ENCODE measurements at places on chromosomes 7 and 10.

- DNase-seq = no peak
These were observed 43.4 kb downstream of the ZNF117 start for GRCh38 chr7:64947252-64948000.

DNA sequence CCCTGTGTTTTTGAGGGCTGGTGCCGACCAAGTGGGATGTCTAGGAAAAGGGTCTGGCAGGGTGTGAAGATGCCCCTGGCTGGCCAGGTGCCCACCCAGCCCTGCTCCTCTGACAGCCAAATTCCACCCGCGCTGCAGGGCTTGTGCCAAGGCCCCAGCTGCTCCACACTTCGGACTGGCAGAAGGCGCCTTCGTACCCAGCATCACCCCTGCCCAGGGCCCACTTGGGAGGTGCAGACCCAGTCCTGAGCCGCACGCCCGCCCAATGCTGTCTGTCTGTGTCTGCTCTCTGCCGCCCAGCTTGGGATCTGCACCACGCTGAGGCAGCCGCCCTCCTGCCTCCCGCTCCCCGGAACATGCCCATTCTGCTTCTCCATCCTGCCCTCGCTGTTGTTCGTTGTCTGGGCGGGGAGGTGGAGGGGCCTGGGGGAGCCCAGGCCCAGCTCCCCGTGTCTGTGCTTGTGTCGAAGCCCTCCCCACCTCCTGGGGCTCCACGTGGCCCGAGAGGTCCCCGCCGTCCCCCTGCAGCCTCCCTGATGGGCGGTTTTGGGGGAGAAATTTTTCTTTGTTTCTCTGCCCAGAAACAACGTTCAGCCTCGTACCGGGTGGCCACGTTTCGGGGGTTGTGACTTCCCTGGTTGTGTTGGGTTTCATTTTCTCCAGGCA is 36.9 kb upstream of the PPIF start:
- DNase-seq = no peak

DNA sequence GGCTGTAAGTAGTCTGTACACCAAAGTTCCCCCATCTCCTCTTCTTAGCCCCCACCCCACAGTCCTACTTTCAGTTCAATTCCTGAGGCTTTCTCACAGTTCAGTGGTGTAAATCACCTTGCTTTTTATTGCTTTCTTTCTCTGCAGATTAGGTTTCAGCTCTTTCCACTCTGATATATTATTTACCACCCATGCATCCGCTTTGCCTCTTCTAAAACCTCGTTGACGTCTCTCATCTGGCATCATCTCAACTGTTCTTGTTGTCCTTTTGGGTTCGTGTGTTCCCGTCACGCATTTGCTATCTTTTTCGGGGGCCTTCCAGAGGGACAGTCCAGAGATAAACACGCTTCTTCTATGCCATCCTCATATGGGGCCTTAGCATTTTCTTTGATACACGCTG is 597.9 kb upstream of the DPP6 start:
- DNase-seq = no peak

- DNase-seq = no peak
These were observed 57.3 kb downstream of the CSGALNACT2 start for GRCh38 chr10:43195557-43195956.

GRCh38 chr7:70640266-70640833 is 491.6 kb upstream of the GALNT17 start:
- no peak for DNase-seq

- DNase-seq = no peak
These were observed 46.2 kb upstream of the DLX6 start for GRCh38 chr7:96959135-96959534.

GRCh38 chr10:73554721-73555120 is 36.4 kb downstream of the USP54 start:
- no peak for DNase-seq

- DNase-seq = no peak
These were observed 3.5 kb downstream of the MKRN1 start for GRCh38 chr7:140475747-140476333.

GRCh38 chr10:14250496-14251076 is 80.1 kb downstream of the FRMD4A start:
- no peak for DNase-seq

- no peak for DNase-seq
These were observed 7.9 kb upstream of the TSPAN13 start for GRCh38 chr7:16745645-16746044.

- peak; percentile 65 for DNase-seq
These were observed 16.1 kb upstream of the GPR146 start for GRCh38 chr7:1028044-1028770.

- no peak for DNase-seq
These were observed 676 bp upstream of the HTR7 start for GRCh38 chr10:90858461-90858968.

GRCh38 chr10:47150581-47150980 is 149.4 kb upstream of the GDF10 start:
- DNase-seq = no peak

DNA sequence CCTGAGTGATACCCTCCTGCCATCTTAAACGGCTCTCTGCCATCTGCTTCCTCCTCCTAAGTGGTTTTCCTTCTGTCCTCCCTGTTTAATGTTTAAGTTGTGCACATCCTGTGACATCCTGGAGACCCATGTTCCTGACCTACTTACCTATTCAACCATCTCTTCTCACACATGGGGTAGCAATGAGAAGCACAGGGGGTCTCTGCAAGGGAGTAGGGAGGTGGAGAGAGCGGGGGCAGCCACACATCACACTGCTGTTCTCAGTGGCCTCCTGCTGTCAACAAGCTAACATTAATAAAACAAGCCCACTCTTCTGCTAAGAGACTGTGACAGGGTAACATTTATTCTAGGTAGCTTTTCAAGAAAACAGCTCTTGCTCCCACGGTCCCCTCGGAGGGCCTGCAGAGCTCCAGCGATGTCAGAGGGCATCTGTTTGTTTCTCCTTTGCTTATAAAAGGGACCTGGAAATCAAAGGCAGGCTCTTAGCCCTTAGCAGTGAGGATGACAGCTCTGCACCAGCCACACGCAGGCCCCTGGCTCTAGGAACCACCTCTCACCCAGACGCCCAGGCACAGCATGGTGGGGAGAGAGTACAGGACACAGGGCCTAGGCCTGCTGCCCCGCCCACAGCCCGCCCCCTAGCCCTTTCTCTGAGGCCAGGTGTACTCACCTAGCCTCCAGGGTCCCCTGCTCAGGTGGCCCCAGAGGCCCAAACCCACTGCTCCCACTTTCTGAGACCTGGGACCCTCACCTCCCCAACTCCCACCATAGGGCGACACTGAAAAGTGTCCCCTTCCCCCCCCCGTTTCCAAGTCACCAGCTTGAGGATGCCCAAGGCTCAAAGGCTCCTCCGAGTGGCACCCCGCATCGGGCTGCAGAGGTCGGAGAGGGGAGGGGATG is 943 bp upstream of the SLC18A2 start:
- no peak for DNase-seq

DNA sequence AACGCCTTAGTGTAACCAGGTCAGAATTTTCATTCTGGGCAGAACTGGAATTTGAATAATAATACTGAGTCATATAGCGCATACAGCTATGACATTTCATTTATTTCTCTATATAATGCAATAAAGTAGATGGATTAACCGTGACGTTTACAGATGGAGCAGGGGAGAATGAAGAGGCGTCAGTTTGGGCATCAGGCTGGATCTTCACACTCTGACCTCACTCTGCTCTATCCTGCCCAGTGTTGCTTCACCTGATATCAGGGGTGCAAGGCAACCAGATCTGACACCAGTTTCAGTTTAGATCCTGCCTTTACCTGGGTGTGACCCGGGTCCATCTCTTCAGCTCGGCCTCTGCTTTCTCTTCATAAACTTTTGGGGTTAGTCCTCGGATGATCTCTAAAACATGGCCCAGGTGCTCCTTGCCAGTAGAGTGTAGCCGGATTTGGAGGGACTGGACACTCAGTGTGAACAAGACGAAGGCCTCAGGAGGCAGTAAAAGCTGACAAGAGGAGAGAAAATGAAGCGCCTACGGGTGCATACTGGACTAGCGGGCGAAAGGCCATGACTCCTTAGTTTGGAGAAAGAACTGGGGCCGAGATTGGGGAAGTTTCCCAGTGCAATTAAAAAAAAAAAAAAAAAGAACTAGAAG is 1.4 kb upstream of the ZYX start:
- DNase-seq = no peak

- DNase-seq = no peak
These were observed 47.2 kb upstream of the RHEB start for GRCh38 chr7:151566897-151567320.

DNA sequence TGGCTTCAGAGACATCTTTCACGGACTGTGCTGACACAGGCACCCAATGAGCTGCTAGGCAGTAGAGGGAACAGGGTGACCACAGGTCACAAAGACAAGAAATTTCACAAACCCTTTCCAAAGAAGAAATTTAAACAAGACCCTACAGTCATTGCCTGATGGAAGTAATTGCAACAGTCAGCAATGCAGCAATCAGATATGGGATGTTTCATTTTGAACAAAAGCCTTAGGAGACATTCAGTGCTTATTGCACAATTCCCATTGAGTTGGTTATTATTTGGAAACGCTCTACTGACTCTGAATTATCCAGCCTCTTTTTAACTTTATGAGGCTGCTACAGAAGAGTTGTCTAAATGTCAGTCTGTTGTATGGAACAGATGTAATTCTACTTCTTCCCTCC is 85.5 kb downstream of the ETV1 start:
- no peak for DNase-seq

GRCh38 chr7:66013938-66014337 is 31.9 kb upstream of the GUSB start:
- no peak for DNase-seq

DNA sequence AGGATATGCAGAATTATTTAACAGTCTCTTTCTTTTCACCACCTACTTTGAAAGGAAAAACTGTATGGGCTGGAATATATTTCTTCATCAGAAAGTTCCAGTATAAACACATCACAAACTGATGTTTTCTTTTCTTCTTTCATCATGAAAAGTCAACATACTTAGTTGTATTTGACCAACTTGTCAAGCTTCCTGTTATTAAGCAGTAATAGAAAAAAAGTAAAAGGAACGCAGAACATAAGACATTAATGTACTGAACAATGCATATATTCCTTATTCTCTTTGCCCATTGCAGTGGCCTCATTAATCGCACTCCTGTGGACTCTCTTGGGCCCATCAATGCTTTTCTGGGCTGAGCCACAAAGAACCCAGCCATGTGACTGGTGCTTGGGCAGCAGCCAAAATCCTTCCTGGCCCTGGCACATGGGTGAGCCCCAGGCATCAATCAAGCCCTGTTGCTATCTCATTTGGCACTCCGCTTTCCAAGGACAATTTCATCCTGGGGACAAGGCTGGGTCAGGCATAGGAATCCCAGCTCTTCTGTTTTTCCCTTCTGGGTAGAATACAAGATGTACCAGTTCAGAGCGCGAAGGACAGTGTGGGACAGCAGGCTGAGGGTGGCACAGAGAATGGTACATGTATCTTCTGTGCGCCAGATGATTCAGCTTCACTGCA is 42.3 kb downstream of the RHOBTB1 start:
- no peak for DNase-seq

GRCh38 chr7:128791972-128792327 is 182 bp downstream of the CCDC136 start:
- DNase-seq = no peak

DNA sequence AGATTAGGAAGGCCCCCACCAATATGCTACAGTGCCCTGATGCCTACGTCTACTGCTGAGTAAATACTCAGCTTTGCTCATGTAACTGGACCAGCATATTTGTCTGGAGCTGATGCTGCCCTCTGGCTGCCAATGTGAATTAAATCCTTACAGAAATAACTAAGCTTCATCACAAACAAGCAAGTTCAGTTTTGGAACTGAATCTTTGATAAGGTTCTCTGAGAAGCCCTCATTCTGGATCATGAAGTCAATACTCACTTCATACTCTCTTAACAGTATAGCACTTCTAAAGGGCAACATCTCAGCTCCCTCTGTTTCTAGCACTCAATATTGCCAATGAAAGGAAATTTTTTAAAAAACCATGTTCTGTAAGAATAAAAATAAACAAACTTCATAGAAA is 246.7 kb downstream of the ETV1 start:
- no peak for DNase-seq

GRCh38 chr7:153398370-153398769 is 638.8 kb downstream of the ACTR3B start:
- no peak for DNase-seq

DNA sequence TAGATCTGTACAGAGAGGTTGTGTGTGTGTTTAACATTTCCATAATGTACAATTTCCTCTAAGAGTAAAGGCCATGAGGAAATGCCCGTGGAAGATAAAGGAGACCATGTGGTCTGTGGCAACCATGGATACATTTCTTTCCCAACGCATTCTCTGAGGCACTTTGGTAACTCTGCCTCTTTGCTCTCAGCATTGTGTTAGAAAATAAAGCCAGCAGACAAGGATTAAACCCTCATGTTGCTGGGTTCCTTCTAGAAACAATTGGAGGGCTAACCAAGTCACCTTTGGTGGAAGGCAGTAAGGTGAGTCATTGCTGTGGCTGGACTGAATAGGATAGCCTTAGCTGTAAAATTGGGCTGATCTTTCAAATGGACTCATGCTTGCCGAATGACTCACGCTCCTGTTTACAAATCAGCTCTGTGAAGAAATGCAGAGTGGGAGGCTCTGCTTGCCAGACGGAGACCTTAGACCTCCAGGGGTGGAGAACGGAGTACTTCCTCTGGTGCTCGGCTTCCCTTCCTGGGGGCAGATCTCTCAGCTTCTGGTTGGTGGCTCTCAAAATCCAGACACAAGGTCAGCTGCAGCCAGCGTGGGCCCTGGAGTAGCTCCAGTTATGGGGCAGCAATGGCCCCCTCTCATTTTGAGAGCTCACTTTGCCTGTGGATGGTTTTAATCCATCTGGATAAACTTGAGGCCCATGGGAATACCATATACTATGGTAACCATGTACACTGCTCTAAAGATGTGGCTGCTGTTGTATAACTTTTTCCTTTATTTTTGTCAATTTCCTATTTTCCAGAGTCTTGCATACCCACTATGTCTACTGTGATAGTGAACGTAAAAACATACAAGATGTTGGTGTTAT is 137.3 kb downstream of the TCF7L2 start:
- no peak for DNase-seq

DNA sequence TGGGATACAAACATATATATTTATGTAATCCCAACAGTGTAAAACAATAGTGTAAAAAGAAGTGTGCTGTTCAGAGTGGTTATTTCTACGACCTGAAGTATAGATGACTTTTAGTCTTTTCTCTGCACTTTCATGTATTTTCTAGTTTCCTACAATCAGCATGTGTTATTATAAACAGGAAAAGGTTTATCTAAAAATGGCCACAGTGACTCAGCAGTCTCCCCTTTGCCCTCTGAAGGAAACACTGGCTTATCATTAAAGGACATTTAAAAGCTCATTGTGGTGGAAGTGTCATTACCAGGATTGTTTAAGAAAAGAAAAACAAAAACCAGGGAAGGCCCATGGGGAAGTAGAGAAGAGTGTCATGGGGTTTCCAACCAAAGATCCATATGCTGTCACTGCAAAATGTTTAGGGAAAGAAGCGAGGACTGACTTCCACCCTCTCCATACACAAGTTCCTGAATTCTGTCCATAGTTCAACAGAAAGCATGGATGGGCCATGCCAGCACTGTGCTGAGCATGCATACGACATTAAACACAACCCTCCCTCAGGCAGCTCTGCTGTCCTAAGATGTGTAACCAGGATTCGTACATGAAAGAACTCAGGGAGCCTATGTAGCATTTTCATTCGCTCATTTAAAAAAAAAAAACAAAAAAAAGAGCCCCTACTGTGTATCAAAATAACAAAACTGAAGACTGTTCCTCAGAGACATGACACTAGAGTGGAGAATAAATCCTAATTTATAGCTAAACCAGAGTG is 10.2 kb downstream of the CYREN start:
- DNase-seq = no peak

GRCh38 chr7:135929722-135930141 is 47.4 kb downstream of the MTPN start:
- no peak for DNase-seq

Data from T-helper 22 cell (primary cell).